Heart left ventricle (tissue), 16 donors: ENCODE measurements at places on chromosomes 7 and 10.

GRCh38 chr7:44998153-44998871 is 1.7 kb upstream of the CCM2 start:
- DNase-seq, result no peak

GRCh38 chr10:14748441-14748840 is 26.3 kb downstream of the FAM107B start:
- DNase-seq, result no peak

DNA sequence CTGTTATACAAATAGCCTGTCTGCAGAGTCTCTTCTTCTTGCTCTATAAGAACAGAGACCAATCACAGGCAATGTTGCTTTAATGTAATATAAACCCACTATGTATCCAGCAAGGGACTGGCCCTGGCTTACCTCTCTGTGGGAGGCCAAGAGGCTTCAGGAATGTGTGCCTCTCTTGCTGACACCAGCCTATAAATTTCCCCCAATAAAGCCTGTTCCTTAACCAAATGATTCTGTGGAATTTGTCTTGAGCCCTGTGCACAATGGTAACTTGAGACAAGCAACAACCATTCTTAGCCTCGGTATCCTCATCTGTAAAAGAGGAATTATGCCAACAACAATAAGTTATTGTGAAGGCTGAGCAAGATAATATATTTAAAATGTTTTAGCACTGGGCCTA is 563.7 kb downstream of the GRM8 start:
- DNase-seq, result no peak

DNA sequence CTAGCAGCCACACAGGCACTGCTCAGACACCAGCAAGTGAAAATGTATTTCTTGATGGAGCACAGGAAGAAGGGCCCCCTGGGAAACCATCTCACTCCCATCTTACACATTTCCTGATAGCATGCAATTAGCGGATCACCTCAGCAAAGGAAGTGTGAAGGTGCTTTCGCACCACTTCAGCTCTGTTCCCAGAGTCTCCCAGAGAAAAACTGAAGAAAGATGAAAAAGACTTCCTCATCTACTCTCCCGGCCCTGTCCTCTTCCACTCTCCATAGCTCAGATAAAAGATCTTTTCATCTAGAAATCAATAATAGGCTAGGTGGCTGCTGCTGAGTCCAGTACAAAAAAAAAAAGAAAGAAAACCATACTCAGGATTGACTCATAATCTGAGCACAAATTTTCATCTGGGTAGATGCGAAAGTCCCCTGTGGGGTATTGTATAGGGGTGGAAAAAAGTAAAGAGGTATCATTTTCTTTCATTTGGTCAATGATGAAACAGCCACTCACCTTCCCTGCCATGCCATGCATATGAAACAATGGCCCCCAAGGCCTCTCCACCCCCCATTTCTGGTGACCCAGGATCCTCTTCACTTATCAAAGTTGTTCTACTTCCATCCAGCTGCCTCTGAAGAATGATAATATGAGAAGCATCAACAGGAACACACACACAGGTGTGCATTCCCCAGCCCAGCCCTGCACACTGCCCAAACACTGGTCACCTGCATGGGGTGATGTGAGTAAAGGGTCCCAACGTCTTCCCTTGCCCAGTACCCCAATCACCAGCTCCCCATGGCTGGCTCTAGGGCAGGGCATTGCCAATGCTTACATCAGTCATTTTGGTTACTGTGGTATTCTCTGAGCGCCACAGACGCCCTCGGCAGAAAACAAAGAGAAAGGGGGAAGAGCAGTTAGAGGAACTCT is 48.8 kb upstream of the DGKI start:
- no peak for DNase-seq

DNA sequence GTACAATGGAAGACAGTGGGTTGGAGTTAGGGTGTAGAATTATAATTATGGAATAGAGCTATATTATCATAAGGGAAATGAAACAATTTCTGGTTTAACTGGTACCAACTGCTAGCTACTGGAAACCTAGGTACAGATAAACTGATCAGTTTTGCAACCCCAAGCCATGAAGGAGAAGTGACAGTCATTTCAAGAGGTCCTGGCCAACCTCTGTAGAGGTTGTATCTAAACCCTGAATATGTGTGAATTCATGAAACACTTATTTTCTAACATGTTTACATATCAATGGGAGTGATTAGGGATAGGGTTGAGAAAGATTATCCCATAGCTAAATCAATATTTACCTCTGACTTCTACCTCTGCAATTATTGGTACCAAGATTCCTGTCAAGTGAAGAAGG is 29.9 kb upstream of the CC2D2B start:
- DNase-seq, result no peak

DNA sequence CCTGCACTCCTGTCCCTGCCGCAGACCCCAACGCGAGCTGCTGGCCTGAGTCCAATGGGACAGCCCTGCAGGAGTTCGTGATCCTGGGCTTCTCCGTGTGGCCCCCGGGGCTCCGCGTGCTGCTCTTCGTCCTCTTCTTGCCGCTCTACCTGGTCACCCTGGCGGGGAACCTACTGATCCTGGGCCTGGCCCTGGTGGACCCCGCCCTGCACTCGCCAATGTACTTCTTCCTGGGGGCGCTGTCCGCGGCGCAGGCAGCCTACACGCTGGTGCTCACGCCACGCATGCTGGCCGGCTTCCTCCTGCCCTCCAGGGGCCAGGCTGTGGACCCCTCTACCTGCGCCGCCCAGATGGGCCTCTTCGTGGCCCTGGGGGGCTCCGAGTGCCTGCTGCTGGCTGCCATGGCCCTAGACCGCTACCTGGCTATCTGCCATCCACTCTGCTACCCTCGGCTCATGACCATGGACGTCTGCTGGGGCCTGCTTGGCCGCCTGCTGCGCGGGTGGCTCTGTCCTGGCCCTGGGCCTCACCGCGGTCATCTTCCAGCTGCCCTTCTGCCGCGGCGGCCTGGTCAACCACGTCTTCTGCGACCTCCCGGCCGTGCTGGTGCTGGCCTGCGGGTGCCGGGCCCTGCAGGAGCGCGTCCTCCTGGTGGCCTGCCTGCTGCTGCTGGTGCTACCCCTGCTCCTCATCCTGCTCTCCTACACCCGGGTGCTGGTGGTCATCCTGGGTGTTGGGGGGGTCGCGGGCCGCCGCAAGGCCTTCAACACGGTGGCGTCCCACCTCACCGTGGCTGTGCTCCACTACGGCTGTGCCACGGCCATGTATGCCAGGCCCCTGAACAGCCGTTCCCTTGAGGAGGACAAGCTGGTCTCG is 71.7 kb downstream of the RBAK start:
- DNase-seq, result no peak

- DNase-seq, result no peak
Observed at GRCh38 chr10:79193694-79194382, 125.1 kb downstream of the ZMIZ1 start.
